RPMI8226 (cell line): ENCODE measurements at places on chromosomes 16 and 17.
A peak's percentile ranks its signal among the peaks of the same experiment; 100 is the strongest.

- no peak for DNase-seq
These were observed 21.6 kb upstream of the ENDOV start for GRCh38 chr17:80393241-80393890.

DNA sequence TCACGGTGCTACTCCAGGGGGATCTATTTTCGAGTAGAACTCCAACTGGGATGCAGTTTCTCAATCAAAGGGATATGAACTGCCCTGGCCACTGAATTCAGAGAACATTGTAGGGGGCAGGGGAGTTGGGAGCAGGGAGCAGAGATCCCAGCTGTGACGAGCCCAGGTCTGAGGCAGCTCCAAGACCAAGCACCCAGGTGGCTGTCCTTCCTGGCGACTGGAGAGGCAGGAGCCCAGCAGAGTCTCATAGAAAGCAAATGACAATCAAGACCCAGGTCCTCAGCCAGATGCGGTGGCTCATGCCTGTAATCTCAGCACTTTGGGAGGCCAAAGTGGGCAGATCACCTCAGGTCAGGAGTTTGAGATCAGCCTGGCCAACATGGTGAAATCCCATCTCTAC is 60.1 kb downstream of the TK2 start:
- DNase-seq = no peak

- DNase-seq = peak; percentile 81
These were observed 20.7 kb upstream of the ADCY7 start for GRCh38 chr16:50245417-50246298.

DNA sequence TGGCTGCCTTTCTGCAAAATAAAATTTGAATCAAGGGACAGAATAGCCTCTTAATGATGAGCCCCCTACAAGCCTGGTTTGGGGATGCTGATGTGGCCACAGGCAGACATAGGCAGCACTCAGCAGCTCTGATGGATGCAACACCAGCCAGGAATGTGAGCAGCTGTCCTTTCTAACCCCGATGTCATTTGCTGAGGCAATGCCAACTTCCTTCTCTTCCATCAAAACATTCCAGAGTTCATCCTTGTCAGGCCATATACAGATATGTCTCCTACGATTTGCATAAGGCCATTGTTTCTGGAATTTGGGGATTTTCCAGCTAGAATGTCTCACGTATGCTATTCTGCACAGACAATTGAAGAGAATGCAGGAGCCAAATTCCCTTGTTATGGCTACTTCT is 52.1 kb upstream of the MYOCD start:
- no peak for DNase-seq

DNA sequence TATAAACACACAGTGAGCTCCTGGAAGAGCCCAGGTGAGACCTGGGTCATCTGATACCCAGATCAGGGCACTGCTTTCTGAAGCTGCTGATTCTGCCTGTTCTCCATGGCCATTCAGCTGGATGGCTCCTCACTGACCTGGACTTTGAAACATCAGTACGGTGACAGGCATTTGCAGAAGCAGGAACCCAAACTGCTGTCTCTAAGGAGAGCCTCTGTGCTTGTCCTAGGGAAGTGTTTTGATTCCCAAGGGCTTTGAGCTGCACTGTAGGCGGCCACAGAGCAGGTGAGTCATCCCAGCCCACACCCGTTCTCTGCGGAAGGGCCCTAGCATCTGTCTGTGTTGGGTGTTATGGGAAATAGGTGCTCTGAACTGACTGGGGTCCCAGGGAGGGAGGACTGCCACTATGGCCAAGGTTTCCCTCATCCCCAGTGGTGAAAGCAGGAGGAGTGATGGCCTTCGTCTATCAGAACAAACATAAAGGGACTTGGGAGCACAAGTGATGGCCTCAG is 60.7 kb upstream of the ADCY9 start:
- peak; percentile 30 for DNase-seq

DNA sequence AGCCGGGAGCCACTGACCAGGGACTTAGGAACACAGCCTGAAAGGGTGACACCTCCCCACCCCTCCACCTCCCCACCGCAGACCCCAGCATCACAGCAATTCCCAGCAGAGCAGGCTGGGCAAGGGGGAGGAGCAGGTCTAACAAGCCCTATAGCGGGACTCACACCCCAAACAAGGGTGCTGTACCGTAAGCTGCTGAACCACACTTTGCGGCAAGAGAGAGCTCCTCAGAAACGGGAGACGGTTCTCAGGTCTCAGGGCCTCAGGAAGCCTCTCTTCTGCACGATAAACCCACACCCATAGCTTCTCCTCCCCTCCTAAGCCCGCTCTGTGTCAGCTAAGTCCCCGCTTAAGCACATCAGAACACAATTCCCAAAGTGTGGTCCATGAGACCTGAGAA is 11.7 kb upstream of the COTL1 start:
- DNase-seq = no peak

GRCh38 chr17:37488607-37489196 is 989 bp upstream of the DUSP14 start:
- DNase-seq = peak; percentile 93

GRCh38 chr17:55852734-55853133 is 101.9 kb downstream of the PCTP start:
- DNase-seq = peak; percentile 11

GRCh38 chr17:59707971-59708430 is 547 bp downstream of the VMP1 start:
- no peak for DNase-seq

DNA sequence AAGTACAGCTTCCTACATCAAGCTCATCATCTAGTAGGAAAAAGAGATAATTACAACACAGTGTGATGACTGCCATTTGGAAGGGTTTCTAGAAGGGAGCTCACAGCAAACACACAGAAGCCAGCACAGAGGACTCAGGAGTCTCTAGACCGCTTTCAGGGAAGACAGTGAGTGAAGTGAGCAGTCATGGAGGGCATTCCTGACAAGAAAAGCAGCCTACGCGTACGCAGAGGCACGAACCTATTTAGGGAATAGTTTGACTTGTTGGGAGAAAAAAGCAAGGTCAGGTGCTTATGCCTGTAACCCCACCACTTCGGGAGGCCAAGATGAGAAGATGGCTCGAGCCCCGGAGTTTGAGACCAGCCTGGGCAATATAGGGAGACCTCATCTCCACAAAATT is 8.4 kb upstream of the HASPIN start:
- DNase-seq = no peak

- no peak for DNase-seq
These were observed 22.8 kb downstream of the TEX2 start for GRCh38 chr17:64240261-64240740.

GRCh38 chr16:84004442-84004841 is 36.4 kb downstream of the NECAB2 start:
- DNase-seq = no peak

DNA sequence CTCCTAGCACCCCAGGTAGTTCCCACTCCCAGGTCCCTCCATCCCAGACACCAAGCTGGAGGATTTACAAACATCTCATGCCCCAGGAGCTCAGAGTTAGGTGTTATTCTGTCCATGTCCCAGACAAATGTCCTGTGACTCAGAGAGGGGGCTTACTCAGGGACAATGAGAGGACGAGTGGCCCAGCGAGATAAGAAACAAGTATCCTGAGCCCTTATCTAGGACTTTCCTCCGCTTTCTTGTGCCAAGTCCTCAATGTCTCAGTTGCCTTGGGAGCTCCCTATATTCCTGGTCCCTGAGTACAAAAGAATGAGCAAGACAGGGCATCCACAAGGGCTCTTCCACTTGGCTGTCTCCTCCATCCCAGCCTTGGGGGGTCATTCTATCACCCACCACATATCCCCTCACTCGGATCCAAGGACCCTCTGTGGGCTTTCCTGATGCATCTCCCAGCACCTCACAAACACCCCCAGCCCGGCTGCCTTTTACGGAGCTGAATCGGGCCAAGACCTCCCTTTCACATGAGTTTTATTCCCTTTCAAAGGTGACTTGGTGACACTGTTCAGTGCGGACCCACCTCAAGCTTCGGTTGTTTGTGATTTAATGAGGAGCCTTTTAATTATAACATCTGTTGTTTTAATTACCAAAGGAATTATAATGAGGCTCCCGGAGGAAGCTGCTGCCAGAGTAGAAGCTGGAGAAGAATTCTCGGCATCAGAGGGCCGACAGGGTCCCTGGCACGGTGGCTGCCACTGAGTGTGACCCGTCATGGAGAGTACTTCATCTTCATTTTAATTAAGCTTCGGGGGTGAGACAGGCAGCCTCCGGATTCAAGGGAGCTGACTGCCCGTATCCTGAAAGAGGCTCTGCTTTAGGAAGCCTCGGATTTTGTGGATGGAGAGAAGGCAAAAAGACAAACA is 121.5 kb downstream of the WSCD1 start:
- no peak for DNase-seq

DNA sequence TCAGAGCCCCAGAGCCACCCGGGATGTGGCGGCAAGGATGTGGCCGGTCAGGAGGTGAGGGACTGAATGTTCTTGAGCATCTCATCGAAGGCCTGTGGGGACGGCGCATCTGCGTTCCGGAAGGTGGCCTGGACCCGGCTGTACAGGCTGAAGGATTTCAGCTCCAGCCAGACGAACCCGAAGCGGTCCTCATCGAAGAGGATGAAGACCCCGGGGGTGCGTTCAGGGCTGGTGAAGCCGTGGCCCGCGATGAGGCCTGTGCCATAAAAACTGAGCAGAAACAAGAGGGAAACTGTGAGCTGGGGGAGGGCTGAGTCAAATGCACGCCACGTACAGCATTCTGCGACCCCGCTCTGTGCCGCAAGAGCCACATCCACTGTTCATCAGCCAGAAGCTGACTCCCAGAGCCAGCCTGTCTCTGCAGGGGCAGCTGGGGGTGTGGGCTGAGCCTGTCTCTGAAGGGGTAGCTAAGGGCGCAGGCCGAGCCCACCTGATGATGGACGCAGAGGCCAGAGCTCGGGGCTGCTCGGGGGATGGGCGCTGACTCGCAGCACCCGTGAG is 14.1 kb upstream of the C16orf95 start:
- DNase-seq = no peak

- DNase-seq = peak; percentile 65
These were observed 6.7 kb downstream of the RUNDC3A start for GRCh38 chr17:44314869-44315661.

GRCh38 chr16:23521037-23521743 is 10.9 kb upstream of the GGA2 start:
- DNase-seq = no peak

GRCh38 chr17:58248955-58249269 is 10.5 kb downstream of the LPO start:
- DNase-seq = no peak

- DNase-seq = peak; percentile 19
These were observed 18.4 kb downstream of the GOSR1 start for GRCh38 chr17:30495586-30495985.
